ENCODE measurements at places on chromosomes 13 and 19. TPM values are rescaled to one million over a fixed set of nuclear protein-coding genes. Genes with fewer than 3 reads are reported as not detected.

Gene MEF2B
- total RNA-seq, result 0.49 TPM

DNA sequence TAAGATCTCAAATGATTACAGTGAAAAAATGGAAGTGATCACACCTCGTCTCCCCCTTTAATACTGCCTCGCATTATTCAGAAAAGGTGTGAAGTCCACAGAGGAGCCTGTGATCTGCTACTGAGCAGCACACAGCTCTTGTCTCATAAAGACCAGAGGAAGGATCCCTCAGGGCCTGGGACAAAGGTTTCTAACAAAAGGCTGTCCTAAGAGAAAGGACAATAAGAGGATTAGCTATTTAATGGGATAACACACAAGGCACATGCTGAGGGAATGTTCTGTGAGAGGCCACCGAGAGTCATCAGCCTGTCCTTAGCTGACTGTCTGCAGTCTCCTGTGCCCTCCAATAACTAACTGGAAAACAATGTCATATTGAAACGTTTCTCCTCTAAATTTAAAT lies 26.7 kb downstream of the EBPL start:
- DNase-seq, result no peak

Gene C1QTNF9B
- 0.20 TPM for total RNA-seq

Gene PSPN
- total RNA-seq, result 0.59 TPM

Measured in skin of body (tissue), 3 donors.